ENCODE measurements at places on chromosomes 7 and 10.
A peak's percentile ranks its signal among the peaks of the same experiment; 100 is the strongest.

- no peak for DNase-seq
Measured at GRCh38 chr10:18690541-18690940, 31.3 kb downstream of the ARL5B start.

- peak; percentile 88 for DNase-seq
Measured at GRCh38 chr10:33136781-33137180, 178.8 kb upstream of the ITGB1 start.

DNA sequence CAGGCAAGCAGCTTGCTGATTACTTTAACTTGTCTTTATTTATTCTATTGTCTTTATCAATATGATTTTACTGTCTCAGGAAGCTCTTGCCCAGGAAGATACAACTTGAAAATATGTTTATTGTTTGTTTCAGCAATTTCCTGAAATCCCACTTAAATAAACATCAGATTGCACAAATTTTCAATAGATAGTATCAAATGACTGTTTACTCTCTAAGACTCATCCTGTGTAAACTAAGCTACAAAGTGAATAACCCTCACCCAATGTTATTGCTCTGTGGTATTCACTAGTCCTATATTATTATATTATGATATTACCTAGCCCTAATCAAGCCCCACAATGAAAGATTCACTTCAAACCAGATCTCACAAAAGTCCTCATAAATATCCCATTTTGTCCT lies 130.4 kb upstream of the HPS1 start:
- DNase-seq, result no peak

- no peak for DNase-seq
Measured at GRCh38 chr7:30566596-30566995, 28.1 kb upstream of the GARS1 start.

DNA sequence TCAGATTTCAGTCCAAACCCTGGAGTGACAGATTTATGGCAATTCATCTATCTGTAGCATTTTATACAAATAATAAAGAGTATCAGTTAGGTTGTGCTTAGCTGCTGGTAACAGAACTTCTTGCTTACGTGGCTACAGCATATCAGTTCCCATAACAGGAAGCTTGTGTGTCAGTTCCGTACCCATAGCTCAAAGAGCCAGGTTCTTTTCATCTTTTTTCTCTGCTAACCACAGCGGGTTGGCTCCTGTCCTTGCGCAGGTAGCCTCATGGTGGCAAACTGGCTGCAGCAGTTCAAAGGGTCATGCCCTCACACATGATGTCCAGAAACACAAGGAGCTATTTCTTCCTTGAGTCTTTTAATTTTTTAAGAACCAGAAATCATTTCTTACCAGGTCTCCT lies 1041.8 kb downstream of the GATA3 start:
- DNase-seq, result peak; percentile 12

DNA sequence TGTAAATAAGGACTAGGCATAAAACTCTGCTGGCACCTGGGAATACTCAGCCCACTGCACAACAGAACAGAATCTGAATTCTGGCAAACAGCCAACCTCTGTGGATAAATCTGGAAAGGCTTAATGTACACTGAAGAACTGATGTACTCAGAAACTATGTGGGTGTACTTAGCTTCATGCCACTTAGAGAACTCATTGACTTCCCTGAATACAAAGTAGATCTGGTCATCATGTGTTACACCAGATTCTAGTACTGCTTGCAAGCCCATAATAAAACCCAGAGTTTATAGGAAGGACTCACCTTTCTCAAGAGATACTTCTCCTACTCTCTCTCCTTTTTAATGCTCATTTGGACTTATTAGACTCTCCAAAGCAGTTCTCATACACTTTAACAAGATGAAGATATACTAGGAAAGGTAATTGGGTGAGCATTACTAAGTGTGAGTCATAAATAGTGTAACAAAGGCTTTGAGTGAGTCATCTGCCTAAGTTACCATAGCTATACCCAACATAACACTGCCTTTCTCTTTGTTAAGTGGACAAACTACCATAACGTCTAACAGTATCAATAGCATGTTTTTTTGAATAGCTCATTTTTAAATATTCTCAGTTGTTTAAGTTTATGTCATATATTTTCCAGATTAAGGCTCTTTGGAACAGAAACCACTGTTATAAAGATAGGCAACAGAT lies 309.1 kb downstream of the MDFIC start:
- peak; percentile 64 for DNase-seq

GRCh38 chr10:35324196-35324595 lies 12.1 kb upstream of the CCNY start:
- no peak for DNase-seq

DNA sequence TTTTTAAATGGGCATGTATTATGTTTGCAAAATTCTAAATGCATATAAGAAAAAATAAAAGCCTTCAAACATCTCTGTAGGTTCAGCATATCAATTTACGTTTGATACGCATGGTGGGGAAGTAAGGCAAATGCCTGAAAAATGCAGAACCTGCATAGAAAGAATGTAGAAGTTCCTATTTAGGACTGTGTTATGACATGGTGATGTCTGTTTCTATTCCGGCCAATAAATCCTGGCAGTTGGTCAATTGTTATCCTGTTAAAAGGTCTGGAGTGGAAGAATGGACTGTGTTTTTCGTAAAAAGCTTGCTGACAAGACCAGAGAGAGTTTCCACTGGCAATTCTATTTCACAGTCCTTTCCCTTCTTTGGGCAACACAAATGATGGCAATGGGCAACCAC lies 49.6 kb upstream of the CAV2 start:
- DNase-seq, result no peak

DNA sequence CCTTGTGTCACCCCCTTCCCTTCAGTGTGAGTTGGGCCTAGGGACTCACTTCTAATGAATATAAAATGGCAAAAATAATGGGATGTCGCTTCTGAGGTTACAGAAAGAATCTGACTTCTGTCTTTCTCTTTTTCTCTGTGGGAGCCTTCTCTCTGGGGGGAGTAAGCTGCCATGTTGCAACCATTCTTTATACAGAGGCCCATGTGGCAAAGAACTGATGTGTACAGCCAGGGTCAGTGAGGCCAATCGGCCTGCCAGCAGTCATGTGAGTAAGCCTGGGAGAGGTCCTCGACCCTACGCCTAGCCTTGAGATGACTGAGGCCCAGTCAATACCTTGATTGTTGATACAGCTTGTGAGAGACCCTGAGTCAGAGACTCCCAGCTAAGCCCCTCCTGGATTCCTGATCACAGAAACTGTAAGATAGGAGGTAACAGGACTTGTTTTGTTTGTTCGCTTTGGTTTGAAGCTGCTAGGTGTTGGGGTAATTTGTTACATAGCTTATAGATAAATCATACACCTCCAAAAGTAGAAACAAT lies 1.7 kb downstream of the TCAF1 start:
- no peak for DNase-seq

- no peak for DNase-seq
Measured at GRCh38 chr10:114346176-114347031, 57.9 kb downstream of the AFAP1L2 start.

DNA sequence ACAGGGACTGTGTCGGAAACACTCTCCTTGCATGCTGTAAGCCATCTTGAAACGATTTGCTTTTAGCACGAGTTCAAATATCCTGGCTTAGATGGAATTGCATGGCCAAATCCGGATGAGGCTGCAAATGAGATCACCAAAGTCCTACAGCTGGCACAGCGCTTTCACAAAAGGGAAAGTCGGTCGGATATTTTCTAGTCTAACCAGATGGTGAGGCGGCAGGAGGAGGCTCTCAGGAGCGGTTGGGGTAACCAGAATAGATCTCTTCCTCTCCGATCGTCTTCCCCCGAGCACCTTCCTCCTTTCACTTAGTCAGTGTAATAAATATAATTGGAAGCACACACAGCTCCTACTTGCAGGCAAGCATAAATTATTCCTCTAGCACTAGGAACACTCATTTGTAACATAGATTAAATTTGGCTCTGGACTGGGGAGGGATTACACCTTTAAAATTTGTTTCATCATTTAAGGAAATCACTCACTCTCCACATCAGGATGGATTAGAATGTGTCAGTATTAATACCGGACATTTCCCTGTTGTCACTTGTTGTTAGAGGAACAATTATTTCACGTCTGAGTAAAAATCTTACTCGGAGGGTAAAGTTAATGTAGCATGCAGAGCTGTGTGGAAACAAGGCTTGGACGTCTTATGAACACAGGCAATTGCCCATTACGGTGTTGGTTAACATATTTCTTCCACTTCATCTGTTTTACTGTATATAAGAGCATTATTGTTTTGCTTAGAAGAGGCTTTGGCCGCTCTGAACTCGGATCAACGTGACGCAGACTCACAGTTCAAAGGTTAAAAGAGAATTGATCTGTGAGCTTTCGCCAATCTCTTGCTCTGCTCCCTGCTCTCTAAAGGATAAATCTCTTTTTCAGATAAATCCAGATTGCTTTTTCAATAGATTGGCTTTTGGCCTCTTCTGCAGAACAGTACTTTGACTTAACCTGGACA lies 857.9 kb downstream of the TYW1 start:
- no peak for DNase-seq

GRCh38 chr7:27784399-27785053 lies 44.6 kb downstream of the TAX1BP1 start:
- DNase-seq, result peak; percentile 63

GRCh38 chr10:24235471-24235870 lies 26.5 kb downstream of the KIAA1217 start:
- DNase-seq, result no peak

- DNase-seq, result peak; percentile 54
Measured at GRCh38 chr7:138170959-138171703, 94.9 kb downstream of the AKR1D1 start.

- DNase-seq, result peak; percentile 65
Measured at GRCh38 chr7:11130012-11130411, 156.3 kb downstream of the PHF14 start.

GRCh38 chr7:6248581-6248980 lies 23.8 kb downstream of the CYTH3 start:
- DNase-seq, result no peak

GRCh38 chr7:8442051-8442813 lies 8.8 kb downstream of the NXPH1 start:
- DNase-seq, result no peak

DNA sequence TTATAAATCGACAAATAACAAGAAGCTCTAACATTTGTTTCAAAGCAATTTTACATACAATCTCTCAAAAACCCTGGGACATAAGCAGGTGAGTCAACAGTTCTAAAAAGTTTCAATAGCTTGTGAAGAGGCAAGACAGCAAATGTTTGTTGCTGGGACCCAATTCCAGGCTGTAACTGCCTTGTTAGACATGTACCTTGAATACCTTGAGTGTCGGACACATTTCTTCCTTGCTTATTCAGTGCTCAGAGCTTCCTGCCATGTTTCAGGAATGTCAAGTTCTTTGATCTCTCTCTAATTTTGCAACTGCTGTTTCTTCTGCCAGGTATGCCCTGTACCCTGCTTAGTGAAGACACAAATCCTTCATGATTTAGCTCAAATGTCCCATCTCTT lies 5.1 kb downstream of the CH25H start:
- no peak for DNase-seq

GRCh38 chr10:98107644-98108430 lies 26.6 kb upstream of the R3HCC1L start:
- DNase-seq, result no peak

DNA sequence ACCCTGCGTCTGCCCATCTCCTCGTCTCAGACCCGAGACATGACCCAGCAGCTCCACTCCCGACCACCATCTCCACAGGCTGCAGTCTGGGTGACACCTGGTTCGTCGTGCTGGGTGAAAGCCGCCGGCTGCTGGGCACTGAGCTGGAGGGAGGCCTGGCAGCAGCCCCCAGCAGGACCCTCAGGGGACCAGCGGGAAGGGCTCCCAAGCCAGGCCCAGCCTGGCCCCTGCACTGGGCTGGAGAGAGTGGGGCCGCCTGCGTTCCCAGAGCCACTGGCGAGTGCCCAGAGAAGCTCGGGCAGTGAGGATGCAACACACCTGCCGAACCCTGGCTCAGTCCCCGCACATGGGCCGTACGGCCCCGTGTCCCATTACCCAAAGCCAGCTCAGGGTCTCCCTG lies 21.3 kb downstream of the CFAP46 start:
- no peak for DNase-seq

DNA sequence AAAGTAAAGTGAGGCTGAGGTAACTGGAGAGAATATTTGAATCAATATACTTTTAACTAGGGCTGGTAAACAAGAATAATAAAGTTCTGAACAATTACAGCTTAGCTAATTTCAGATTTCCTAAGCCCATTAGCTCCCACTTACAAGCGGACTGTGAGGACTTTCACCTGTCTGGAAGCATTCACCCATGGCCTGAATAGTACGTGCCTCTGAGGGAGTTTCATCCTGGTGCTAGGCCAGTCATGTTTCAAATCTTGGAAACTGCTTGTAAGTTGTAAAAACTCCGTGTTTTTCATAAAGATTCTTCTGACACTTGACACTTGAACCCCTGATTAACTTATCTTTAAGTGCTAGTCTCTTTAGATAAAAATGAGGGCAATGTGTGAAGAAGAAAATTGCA lies 975.2 kb upstream of the GHITM start:
- no peak for DNase-seq

- DNase-seq, result no peak
Measured at GRCh38 chr7:144109283-144109682, at the start of gene OR2A2. Gene OR2A2, plus strand, starts transcription at chr7:144109583. Its CDS starts 0 bp downstream, at chr7:144109583.

- no peak for DNase-seq
Measured at GRCh38 chr10:22086730-22087401, 83.3 kb upstream of the DNAJC1 start.

- DNase-seq, result no peak
Measured at GRCh38 chr10:4214908-4215307, 429.9 kb upstream of the KLF6 start.

GRCh38 chr7:116161728-116162127 lies 48.6 kb upstream of the TES start:
- no peak for DNase-seq

DNA sequence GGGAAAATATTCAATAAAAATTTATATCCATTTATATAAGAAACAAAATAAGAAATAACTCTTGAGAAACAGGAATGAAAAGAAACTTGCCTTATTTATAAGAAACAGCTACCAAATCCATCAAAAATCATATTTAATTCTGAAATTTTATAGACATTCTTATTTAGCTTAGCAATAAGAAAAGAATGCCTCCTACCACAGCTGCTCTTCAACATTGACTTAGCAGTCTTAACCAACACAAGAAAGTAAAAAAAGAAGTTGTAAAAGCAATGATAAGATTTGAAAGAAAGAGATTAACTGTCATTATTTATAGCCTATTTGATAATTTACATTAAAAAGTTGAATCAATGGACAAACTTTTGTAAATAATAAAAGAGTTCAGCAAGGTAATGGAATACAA lies 212.8 kb downstream of the ZNF365 start:
- no peak for DNase-seq

DNA sequence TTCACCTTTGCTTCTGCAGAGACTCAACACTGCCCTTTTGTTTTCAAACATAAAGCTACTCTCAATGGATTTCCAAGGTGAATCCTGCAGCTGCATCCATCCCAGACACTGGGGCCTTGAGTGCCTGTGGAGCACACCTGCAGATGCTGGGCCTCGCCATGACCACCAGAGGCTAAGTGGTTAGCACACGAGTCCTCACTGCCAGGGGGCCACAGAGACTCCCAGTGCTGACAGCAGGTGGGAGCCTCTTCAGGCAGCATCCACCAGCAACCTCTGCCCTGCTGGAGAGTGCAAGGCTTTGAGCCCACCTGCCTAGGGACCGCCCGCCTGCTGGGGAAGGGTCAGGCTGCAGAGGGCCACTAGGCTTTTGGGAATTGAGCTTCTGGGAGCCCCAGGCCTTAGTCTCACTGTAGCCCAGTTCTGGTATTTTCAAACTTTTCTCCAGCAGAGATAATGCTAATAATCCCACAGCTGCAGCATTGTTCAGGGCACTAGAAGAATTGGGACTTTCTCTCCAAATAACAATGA lies 9.4 kb upstream of the HPS1 start:
- DNase-seq, result no peak

- DNase-seq, result no peak
Measured at GRCh38 chr10:16854623-16855022, 37.4 kb upstream of the RSU1 start.

GRCh38 chr7:129499999-129500398 lies 2.3 kb upstream of the SMKR1 start:
- peak; percentile 37 for DNase-seq

Data from activated CD4-positive, alpha-beta T cell treated with anti-CD3 and anti-CD28 coated beads, Interleukin-2, amount 50 U/mL, for 16 hours (primary cell).